ENCODE measurements at places on chromosomes 7 and 10.

GRCh38 chr7:40833191-40833887, 698.5 kb downstream of the SUGCT start:
- H3K4me3 ChIP-seq = no peak overlapping the region
- peaks cover 9% of the 10 kb centered on the region for H3K4me1 ChIP-seq
- ATAC-seq = no peak
- H3K27me3 ChIP-seq = no peaks in the 10 kb centered on the region
- no peak overlapping the region for H3K27ac ChIP-seq

- ATAC-seq = no peak
- no peaks in the 10 kb centered on the region for H3K27me3 ChIP-seq
- no peak overlapping the region for H3K4me3 ChIP-seq
- peaks cover 32% of the 10 kb centered on the region for H3K36me3 ChIP-seq
- peaks cover 55% of the 10 kb centered on the region for H3K4me1 ChIP-seq
Measured at GRCh38 chr7:35681231-35682029, 13.5 kb downstream of the HERPUD2 start.

- H3K36me3 ChIP-seq = no peaks in the 10 kb centered on the region
- no peaks in the 10 kb centered on the region for H3K4me1 ChIP-seq
- no peaks in the 10 kb centered on the region for H3K27me3 ChIP-seq
- H3K27ac ChIP-seq = no peak overlapping the region
- no peak for ATAC-seq
Measured at GRCh38 chr7:51244053-51244452, 72.6 kb downstream of the COBL start.

DNA sequence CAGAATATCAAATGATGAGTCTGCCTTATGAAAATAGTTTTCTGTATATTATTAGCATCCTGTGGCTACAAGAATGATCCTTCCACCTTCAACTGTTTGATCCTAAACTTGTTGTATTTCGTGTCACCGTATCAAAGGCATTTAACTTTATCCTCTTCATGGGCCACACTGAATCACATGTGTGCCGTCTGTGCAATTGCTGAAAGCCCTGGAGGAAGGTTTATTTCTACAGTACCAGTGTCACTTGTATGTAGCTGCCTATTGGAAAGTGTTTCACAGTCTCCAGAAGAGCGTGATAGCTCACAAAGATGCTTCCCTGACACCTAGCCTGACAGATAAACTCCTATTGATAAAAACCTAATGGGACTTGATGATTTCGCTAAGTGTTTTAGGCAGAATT, 94.5 kb downstream of the ITGA8 start:
- H3K4me1 ChIP-seq = no peaks in the 10 kb centered on the region
- no peak overlapping the region for H3K4me3 ChIP-seq
- H3K27ac ChIP-seq = no peak overlapping the region
- H3K36me3 ChIP-seq = no peaks in the 10 kb centered on the region
- no peaks in the 10 kb centered on the region for H3K27me3 ChIP-seq
- ATAC-seq = no peak

DNA sequence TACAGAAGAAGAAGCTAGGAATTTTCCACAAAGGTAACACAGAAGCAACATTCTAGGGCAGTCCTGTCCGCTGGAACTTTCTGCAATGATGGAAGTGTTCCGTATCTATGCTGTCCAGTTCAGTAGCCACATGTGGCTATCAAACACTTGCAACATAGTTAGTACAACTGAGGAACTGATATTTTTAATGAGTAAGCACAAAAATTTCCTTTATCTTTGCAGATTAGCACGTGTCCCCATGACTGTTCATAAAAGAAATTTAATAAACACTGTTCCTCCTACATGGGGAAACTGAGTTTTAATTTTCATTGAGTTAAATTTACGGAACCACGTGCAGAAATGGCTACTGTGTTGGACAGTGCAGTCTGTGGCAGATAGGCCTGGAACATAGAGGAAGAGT, 336.4 kb upstream of the KMT2E start:
- H3K4me3 ChIP-seq = no peak overlapping the region
- H3K27me3 ChIP-seq = peaks cover 8% of the 10 kb centered on the region
- H3K4me1 ChIP-seq = no peaks in the 10 kb centered on the region
- no peak overlapping the region for H3K27ac ChIP-seq
- H3K36me3 ChIP-seq = no peaks in the 10 kb centered on the region
- ATAC-seq = no peak

- no peaks in the 10 kb centered on the region for H3K4me1 ChIP-seq
- H3K4me3 ChIP-seq = no peak overlapping the region
- H3K27ac ChIP-seq = no peak overlapping the region
- no peaks in the 10 kb centered on the region for H3K36me3 ChIP-seq
- no peaks in the 10 kb centered on the region for H3K27me3 ChIP-seq
Measured at GRCh38 chr7:137717811-137718271, 128.9 kb downstream of the DGKI start.

DNA sequence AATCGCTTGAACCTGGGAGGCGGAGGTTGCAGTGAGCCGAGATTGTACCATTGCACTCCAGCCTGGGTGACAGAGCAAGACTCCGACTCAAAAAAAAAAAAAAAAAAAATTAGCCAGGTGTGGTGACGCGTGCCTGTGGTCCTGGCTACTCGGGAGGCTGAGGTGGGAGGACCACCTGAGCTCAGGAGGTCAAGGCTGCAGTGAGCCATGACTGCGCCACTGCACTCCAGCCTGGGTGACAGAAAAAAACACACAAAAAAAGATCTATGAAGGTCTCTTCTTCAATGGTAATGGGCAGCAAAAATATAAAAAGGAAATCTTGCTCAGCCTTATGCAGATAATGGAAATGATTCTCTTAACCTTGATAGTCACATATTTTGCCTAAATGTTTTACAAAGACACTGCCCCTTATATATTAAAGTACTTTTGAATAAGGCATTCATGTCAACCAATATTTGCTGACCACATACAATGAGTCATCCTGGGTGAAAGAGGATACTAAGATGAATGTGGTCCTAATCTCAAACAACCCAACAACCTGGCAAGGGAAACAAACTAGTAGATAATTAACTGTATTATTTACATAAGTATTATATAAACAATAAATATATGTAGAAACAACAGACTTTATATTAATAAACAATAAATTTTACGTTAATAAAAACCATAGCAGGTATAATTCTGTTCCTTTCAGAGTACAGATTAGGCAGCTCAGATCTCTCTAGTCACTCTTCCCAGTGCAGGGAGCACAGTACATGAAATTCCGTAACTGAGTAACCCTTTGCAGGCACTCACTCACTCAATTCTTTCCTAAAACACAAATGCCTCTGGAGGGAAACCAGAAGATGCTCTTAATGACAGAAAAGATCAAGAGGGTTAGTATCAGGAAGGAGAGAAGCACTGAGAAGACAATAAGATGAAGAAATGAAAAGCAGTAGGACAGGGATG, 8.1 kb downstream of the TOMM7 start:
- no peaks in the 10 kb centered on the region for H3K27me3 ChIP-seq
- no peak overlapping the region for H3K27ac ChIP-seq

- H3K27ac ChIP-seq = no peak overlapping the region
- ATAC-seq = peak; percentile 58
- H3K36me3 ChIP-seq = no peaks in the 10 kb centered on the region
Measured at GRCh38 chr7:96837593-96837992, 127.9 kb upstream of the SEM1 start.

GRCh38 chr10:34537629-34538231, 277.4 kb downstream of the PARD3 start:
- no peak overlapping the region for H3K27ac ChIP-seq
- no peak overlapping the region for H3K4me3 ChIP-seq
- no peaks in the 10 kb centered on the region for H3K27me3 ChIP-seq
- no peaks in the 10 kb centered on the region for H3K36me3 ChIP-seq
- H3K4me1 ChIP-seq = peaks cover 4% of the 10 kb centered on the region

- ATAC-seq = no peak
- peaks cover 14% of the 10 kb centered on the region for H3K4me1 ChIP-seq
- H3K4me3 ChIP-seq = no peak overlapping the region
- H3K36me3 ChIP-seq = no peaks in the 10 kb centered on the region
- H3K27me3 ChIP-seq = no peaks in the 10 kb centered on the region
- H3K27ac ChIP-seq = no peak overlapping the region
Measured at GRCh38 chr7:116545411-116545993, 20.7 kb downstream of the CAV1 start.

DNA sequence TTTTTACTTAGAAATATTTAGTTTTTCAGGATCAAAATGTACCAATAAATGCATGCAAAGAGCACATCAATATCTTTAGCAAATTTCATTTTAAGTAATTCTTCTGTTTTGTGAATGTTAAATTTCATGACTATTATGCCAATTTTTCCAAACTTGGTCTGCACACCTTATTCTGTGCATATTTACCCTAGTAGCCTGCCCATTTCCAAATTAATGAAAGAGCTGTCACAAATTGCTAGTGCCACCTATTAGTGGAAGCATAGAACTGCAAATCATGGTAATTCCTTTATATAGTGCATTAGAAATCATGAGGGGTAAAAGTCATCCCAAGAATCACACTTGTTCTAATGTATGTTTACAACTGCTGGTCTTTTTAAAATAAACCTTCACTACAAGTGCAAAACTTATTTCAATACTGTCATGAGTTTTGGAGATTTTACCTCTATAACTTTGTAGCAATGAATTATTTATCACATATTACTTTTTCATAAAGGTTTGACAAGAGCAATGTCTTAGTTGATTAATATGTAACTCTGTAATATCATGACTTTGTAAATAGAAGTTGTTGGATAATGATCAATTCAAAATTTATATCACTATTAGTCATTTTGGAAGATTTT, 5.7 kb downstream of the SEMA3A start:
- H3K4me1 ChIP-seq = no peaks in the 10 kb centered on the region
- H3K27me3 ChIP-seq = no peaks in the 10 kb centered on the region
- ATAC-seq = no peak
- H3K36me3 ChIP-seq = no peaks in the 10 kb centered on the region
- H3K4me3 ChIP-seq = no peak overlapping the region

- no peaks in the 10 kb centered on the region for H3K36me3 ChIP-seq
- ATAC-seq = no peak
- peaks cover 14% of the 10 kb centered on the region for H3K27me3 ChIP-seq
- H3K4me3 ChIP-seq = no peak overlapping the region
- no peaks in the 10 kb centered on the region for H3K4me1 ChIP-seq
- no peak overlapping the region for H3K27ac ChIP-seq
Measured at GRCh38 chr7:13897819-13898218, 91.6 kb downstream of the ETV1 start.

GRCh38 chr10:43960981-43961380, 312.3 kb upstream of the ZNF32 start:
- H3K4me1 ChIP-seq = peaks cover 6% of the 10 kb centered on the region
- no peak for ATAC-seq
- H3K36me3 ChIP-seq = no peaks in the 10 kb centered on the region

GRCh38 chr7:3738964-3739363, 437.9 kb downstream of the SDK1 start:
- peaks cover 15% of the 10 kb centered on the region for H3K4me1 ChIP-seq
- H3K27me3 ChIP-seq = no peaks in the 10 kb centered on the region
- H3K27ac ChIP-seq = no peak overlapping the region
- H3K36me3 ChIP-seq = no peaks in the 10 kb centered on the region
- no peak for ATAC-seq

DNA sequence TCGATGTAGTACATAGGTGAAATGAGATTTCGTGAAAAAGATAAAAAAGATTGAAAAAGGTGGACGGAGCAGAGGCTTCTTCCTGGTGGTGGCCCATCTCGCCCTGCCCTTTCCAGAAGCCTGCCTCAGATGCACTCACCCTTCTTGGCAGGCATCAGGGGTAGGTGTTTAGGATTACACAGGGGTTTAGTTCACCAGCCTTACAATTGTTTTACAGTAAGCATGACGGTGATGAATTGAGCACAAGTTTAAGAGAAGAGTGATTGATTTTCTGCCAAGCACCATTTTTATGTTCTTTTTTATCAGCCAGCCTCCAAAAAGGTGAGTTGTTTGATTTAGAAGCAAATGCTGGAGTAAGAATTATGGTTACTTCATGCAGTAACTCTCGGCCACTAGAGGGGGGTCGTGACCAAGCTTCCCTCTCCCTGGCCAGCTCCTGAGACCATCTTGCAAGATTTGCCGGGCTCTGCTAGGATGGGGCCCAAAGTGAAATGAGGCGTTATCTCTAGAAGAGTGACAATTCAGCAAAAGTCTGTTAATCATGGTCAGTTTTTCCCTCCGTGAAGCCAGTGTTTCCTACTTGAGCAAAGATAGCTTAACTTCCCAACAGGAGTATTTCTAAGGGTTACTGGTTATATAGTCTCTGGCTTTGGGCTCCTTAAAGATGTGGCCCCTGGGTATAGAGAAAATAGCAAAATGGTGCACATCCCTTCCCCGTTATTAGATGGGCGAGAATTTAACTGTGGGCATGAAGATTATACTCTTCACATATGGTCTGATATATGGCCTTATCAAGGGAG, 228.8 kb downstream of the BMPER start:
- no peak overlapping the region for H3K27ac ChIP-seq
- H3K27me3 ChIP-seq = no peaks in the 10 kb centered on the region
- no peaks in the 10 kb centered on the region for H3K36me3 ChIP-seq
- no peaks in the 10 kb centered on the region for H3K4me1 ChIP-seq
- no peak overlapping the region for H3K4me3 ChIP-seq

DNA sequence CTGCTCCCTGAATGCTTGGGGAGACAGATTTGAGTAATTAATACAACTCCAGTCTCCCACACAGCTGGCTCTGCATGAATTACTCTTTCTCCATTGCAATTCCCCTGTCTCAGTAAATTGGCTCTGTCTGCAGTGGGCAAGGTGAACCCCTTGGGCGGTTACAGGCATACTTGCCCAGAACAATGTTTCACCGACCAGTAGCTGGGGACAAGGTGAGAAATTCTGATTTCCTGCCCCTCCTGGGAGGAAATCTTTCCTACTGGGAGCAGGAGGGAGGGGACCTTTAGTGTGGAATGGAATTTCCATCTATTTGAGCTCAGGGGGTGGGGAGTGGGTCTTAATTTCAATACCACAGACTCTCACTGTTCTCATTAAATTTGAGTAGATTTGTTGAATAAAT, 42.2 kb upstream of the FZD9 start:
- H3K4me3 ChIP-seq = no peak overlapping the region
- H3K27ac ChIP-seq = no peak overlapping the region
- ATAC-seq = no peak
- H3K4me1 ChIP-seq = no peaks in the 10 kb centered on the region
- H3K36me3 ChIP-seq = peaks cover 6% of the 10 kb centered on the region
- peaks cover 11% of the 10 kb centered on the region for H3K27me3 ChIP-seq

DNA sequence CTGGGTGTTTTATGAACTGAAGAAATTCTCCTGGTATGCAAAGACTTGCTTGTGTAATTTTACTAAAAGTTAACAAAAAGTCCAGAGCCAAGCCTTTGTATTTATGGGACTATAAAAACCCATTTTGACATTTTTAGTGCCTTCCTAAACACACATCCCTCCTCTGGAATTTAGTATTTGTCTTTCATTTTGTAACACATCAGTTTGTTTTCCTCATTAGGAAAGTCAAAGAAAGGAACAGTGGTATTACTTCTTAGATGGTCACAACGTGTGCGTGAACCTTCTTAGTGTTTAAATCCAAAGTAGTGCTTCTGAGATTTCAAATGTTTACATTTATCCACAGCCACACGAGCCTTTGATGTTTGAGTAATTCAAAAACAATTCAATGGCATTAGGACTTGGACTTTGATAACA, 103.2 kb upstream of the TMEM106B start:
- H3K27me3 ChIP-seq = peaks cover 41% of the 10 kb centered on the region
- no peak overlapping the region for H3K27ac ChIP-seq
- H3K36me3 ChIP-seq = no peaks in the 10 kb centered on the region
- no peak for ATAC-seq
- H3K4me3 ChIP-seq = no peak overlapping the region

GRCh38 chr10:125101581-125101980, 58.8 kb downstream of the CTBP2 start:
- no peaks in the 10 kb centered on the region for H3K36me3 ChIP-seq
- no peaks in the 10 kb centered on the region for H3K4me1 ChIP-seq
- no peak overlapping the region for H3K27ac ChIP-seq
- no peak overlapping the region for H3K4me3 ChIP-seq
- no peak for ATAC-seq

GRCh38 chr10:121598263-121599249, at the start of gene FGFR2:
TSS of gene FGFR2 (minus strand) at chr10:121598444. CDS start at chr10:121593817, 4,627 bp downstream.
- no peaks in the 10 kb centered on the region for H3K36me3 ChIP-seq
- peaks cover 53% of the 10 kb centered on the region for H3K27me3 ChIP-seq
- H3K27ac ChIP-seq = no peak within 1 kb of the TSS
- no peak within 1 kb of the TSS for H3K4me3 ChIP-seq
